Activated CD4-positive, alpha-beta memory T cell treated with anti-CD3 and anti-CD28 coated beads, Interleukin-2, amount 10 ng/mL, durations not matched to agents 7 days and 5 days (primary cell): ENCODE measurements at places on chromosomes 16 and 17. TPM values are rescaled to one million over a fixed set of nuclear protein-coding genes. Genes with fewer than 3 reads are reported as not detected.

GRCh38 chr16:87271256-87271655, 45.9 kb downstream of the C16orf95 start:
- no peak for DNase-seq

GRCh38 chr16:28042811-28043210, 20.7 kb downstream of the GSG1L start:
- no peak for DNase-seq

DNA sequence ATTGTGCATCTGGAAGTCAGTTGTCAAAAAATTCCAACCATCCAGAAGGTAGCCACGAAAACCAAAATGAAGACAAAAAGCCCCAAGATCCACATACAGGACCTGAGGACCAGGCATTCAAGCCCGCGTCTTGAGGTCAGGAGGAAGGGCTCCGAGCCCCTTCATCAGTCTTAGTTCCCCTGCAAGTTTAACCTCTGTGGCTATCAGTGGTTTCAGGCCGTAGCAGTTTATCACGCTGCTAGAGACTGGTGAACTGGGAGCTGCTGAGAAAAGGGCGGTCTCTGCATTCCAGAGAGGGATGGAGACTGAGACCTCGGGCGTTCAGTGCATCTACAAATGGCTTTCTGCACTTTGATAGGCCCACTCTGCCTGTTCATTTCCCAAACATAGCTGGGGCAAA, 70.6 kb downstream of the IRF8 start:
- DNase-seq = no peak

KRT32 gene
- not detected for total RNA-seq
